ENCODE measurements at places on chromosomes 12 and 14.

- DNase-seq, result no peak
Observed at GRCh38 chr12:70660620-70661219, 23.5 kb upstream of the PTPRB start.

DNA sequence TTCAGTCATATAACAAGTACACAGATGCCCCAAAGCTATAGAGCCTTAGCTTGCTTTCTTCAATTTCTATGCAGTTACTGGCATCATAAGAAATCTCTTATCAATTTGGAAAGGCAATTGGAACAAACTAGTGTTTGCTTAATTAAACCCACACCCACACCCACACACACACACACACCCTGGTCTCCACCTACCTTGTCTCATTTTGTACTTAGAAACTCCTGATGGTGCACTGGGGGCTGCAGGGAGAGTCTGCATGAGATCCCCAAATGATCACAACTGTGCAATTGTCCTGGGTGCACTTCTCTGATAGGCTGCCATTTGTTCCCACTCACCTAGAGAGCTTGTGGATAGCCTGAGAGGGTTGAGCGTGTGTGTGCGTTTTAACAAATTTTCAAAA is 40.5 kb upstream of the PTCSC3 start:
- no peak for DNase-seq

DNA sequence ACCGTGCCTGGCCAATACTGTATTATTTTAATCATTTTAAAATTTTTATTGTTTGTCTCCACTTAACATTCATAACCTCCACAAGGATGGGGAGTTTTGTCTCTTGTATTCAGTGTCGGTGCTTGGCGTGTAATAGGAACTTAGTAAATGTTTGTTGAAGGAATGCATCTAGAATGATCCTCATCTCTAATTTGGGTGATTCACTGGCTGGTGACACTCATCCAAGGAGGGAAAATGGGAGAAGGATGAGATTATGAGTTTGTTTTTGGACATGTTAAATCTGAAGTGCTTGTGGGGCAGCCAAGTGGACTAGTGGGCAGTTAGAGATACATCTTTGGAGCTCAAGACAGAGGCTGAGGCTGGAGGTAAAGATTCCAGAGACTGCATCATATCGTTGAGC is 5.1 kb downstream of the KLC1 start:
- DNase-seq, result no peak

DNA sequence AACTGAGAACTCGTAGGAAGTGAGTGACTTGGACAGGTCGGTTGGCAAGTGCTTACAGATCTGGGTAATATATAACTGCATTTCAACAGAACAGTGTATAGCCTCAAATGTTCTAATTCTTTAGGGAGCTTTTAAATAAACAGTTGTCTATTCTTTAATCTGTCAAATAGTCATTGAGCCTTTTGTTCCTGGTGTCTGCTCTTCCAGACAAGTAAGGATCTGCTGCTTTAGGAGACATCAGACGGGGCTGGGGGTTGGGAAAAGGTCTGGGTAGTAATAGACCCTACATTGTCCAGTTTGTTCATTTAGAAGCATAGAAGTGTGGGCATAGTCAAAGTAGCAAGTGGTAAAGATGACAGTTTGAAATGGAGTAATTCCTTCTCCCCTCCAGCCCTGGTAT is 2.0 kb downstream of the PTPN11 start:
- DNase-seq, result no peak

DNA sequence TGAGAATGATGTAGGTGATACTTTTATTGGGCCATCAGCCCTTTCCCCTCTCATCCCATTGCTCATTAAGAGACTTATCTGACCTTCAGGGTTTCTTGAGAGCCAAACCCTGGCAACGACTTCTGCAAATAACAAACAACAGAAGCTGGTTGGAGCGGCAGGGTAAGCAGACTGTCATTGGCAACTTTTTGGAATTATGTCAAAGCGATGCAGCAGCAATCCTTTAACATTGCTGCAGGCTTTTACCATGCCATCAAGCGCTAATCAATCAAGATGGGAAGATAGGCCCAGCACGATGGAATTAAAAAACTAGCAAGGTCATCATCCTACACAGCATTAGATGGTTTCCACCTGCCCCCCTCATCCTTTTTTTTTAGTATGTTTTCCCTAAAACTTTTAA is 406.1 kb upstream of the PDE3A start:
- DNase-seq, result no peak
